ENCODE measurements at places on chromosomes 16 and 17.

DNA sequence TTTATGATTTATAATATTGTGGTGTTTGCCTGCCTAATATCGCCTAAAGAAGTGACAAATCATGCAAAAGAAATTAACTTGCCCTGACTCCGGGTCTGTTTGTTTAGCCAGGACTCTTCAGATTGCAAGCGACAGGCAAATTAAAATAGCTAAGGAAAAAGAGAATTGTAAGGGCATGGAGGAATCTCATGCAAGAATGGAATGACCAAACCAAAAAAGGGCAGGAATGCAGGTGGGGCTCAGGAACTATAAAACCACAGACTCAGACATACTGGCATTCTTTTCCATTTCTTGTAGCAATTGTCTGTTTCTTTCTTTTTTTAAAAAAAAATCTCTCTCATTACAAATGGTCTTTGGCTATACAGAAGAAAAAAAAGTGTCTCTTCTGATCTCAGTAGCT lies 188.1 kb upstream of the XYLT1 start:
- no peak for DNase-seq

DNA sequence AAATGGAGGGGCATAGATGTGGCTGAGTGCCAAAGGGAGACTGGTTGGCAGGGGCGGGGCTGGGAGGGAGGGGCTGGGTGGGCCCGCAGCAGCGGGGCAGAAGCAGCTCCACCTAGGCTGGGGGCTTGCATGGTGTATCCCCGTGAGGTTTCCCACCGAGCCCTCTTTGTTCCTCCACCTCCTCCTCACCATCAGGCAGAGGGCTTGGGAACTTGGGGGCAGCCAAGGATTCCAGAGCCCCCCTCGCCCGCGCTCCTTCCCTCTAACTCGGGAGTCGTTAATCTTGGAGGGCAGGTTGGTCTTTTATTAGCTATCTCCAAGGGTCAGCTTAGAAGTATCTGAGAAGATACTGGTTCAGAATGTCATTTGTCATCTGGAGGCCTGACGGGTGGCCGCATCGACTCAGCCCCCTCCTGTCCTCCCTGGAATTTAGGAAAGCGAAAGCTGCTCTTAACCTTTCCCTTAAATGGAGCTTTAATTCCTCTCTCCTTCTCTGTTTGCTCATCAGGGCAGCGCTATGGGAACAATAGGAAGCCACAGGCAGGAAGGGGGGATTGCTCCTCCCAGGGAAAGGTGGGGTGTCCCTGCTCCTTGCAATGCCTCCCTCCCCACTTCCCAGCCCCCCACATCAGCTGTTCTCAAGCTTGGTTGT lies 274.3 kb upstream of the XYLT1 start:
- DNase-seq = no peak

DNA sequence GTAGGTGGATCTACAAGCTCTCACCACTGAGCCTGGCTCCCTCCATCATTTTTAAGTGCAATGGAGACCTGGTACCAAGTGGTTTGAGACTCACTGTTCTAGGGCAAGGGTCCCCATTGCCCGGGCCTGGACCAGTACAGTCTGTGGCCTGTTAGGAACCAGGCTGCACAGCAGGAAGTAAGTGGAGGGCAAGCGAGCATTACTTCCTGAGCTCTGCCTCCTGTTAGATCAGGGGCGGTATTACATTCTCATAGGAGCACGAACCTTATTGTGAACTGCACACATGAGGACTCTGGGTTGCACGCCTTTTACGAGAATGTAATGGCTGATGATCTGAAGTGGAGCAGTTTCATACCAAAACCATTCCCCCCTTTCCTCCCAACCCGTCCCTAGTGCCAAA lies 6.8 kb upstream of the ZNF594 start:
- DNase-seq = no peak

DNA sequence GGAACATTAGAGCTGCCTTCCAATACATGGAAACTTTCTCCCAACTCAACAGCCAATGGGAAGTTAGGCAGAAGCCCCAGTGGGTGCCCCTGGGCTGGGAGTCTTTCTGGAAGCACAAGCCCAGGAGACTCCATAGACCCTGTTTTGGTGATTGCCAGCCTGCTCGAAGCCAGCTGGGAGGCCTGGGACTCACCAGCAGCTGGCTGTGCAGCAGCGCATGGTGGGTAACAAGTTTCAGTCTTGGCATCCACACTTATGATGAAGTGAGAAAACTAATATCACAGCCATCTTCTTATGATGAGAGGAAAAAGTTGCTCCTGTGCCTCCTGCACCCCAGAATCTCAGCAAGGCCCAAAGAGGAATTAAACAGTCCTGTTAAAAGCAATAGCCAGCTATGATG lies 522.5 kb upstream of the CDH5 start:
- DNase-seq = no peak

DNA sequence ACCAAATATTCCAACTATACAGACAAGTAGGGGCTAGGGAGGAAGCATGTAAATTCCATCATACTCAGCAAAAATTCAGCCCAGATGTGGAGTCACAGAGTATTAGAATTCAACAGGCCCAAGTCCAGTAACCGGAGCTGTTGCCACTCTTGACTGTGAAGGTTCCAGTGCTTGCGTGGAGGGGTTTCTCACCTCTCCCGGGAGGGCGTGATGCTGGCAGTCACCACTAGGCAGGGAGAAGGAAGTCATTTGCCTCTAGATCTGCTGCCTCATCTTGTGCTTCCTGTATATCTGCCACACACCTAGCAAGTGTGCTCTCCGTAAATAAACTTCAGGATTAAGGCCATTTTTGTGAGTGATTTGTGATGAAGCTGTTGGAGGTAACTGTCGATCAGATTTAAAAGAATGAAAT lies 1.0 kb upstream of the CKLF start:
- peak; percentile 71 for DNase-seq

- peak; percentile 99 for DNase-seq
These were observed at the start of gene NOL11 for GRCh38 chr17:67717624-67718324. TSS of gene NOL11 (plus strand) at chr17:67717936. CDS start at chr17:67717948, 12 bp downstream.

- DNase-seq = no peak
These were observed 496 bp downstream of the TOX3 start for GRCh38 chr16:52546291-52547003.

GRCh38 chr17:64387545-64388171 lies 3.0 kb downstream of the PECAM1 start:
- DNase-seq = no peak

DNA sequence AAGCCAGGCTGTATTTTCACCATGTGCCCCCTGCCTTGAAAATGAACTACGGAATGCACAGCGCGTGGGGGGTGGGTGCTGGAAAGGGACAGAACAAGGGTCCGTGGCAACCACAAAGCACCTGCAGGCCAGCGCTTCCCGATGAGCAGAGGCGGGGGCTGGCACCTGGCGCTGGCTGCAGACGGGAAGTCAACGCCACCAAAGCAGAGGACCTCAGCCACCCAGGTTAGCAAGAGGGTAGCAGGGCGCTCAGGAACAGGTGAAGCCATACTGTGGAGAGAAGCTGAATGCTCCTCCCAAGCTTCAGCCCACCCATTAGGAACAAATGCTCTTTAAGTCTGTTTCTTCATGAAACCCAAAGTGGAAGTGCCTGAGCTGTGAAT lies 64.7 kb downstream of the KLHDC4 start:
- no peak for DNase-seq

DNA sequence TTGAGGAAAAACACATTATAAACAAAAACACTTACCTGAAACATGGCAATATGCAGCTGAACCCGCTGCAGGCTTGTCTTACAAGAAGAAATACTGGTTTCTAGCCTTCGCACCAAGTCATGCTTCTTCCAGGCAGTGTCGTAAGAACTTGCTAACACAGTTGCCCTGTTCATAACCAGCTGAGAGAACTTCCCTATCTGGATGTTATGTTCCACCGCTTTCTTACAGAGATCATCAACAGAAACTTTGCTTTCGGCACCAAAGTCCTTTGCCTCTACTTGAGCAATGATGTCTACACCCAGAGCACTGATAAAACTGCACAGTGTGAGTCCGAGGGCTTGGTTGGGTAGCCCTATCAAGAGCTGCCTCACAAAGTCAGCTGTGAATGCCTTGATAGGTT lies 27.9 kb upstream of the ARL6IP1 start:
- DNase-seq = no peak

DNA sequence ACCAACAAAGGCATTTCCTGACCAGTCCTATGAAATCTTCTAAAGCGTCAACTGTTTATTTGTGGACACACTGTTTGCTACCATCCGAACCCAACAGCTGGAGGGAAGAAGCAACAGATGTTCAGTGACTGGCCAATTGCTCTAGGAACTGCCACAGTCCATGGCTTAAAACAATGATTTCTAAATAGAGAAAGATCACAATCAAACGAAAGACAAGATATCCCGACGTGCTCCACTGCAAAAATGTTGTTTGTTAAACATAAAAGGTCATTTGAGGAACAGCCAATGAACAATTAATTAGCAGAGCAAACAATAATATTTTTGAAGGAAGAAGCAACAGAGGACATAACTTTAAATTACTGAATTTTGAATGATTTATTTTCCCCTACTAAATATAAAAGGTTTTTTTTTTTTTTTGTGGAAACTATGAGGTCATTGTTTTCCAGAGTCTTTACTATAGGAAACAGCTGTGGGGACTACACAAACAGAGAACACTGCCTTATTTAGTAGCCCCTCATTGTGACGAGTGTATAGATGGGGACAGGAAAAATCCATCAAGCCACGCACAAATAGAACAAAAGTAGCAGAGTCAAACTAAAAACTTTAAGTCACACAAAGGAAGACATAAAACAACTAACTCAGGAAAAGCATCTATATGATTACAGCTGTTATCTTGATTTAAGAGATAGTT lies 17.2 kb downstream of the USP31 start:
- DNase-seq = no peak

GRCh38 chr17:4433515-4434031 lies at the start of gene SPNS3:
TSS of gene SPNS3 (plus strand) at chr17:4433940. CDS start at chr17:4433968, 28 bp downstream.
- peak; percentile 20 for DNase-seq

- no peak for DNase-seq
These were observed 331.3 kb downstream of the SEC14L1 start for GRCh38 chr17:77471984-77472461.

DNA sequence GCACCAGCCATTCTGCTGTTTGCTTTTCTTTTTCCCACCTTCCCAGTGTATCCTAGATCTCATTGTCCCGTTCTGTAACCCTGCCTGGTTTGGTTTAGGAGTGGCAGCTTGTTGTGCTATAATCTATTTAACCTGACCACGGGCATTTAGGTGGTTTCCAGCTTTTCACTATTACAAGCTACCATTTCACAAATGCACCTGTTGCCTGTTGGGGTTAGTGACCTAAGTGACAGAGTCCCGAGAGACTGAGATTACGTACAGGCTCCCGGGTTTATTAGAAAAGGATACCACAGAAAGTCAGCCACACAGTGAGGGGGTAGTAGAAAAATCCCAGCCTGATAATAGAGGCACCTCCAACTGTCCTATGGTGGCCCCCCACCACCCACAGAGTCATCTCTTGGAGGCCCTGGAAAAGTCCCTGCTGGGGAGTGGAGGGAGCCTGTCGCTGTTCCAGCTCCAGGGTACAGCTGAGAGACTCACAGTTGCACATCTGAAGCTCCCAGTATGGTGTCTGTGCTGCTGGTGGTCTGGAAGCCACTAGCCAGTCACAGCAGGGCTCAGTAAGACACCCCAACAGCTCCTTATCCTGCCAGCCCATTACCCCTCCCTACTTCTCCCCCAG lies 21.2 kb downstream of the CLEC16A start:
- peak; percentile 31 for DNase-seq

- DNase-seq = no peak
These were observed 3.9 kb downstream of the PDK2 start for GRCh38 chr17:50099003-50099402.

Data from CD4-positive, alpha-beta T cell treated with Interleukin-2 at 100 ng/mL for 4 hours (primary cell).